ENCODE measurements at places on chromosomes 1 and 21.

- no peak for DNase-seq
Measured at GRCh38 chr1:157095091-157095490, 4.5 kb downstream of the ETV3L start.

- DNase-seq, result no peak
Measured at GRCh38 chr1:173161510-173162221, 45.5 kb downstream of the TNFSF4 start.

DNA sequence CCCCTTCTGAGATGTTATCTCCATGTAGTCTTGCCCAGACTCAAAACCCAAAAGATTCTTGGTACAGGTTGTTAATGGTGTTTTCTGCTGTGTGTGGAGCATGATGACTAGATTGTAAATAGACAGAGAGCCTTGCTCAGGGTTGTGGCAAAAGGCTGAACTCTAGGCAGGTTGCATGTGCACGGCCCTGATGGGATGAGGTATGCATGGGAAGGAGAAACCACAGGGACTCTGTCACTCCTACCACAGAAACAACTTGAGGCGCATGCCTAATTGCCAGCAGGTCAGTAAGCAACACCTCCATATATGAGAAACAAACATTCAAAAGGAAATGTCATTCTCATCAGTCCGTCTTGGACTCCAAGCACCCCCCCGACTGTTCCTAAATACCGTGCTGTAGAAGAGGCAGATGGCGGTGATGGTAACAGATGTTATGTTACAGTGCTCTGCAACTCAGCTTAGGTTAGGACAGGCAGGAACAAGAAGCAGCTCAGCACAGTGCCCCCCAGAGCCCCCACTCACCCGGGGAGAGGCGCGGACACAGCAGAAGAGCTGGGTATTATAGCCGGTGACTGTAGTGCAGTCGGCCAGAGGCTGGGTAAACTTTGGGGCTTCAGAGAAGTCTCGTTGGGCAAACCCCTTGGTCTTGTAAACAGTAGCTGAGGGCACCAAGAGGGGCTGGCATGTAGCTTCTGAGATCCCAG, 10.9 kb downstream of the MYBPHL start:
- DNase-seq, result no peak

GRCh38 chr1:7456722-7457082, 314.4 kb upstream of the VAMP3 start:
- no peak for DNase-seq

- DNase-seq, result no peak
Measured at GRCh38 chr1:36737038-36737555, 254.4 kb upstream of the CSF3R start.

- no peak for DNase-seq
Measured at GRCh38 chr1:81008293-81008692, 792.4 kb upstream of the ADGRL2 start.

GRCh38 chr1:203054642-203055041, 28.4 kb downstream of the PPFIA4 start:
- no peak for DNase-seq

DNA sequence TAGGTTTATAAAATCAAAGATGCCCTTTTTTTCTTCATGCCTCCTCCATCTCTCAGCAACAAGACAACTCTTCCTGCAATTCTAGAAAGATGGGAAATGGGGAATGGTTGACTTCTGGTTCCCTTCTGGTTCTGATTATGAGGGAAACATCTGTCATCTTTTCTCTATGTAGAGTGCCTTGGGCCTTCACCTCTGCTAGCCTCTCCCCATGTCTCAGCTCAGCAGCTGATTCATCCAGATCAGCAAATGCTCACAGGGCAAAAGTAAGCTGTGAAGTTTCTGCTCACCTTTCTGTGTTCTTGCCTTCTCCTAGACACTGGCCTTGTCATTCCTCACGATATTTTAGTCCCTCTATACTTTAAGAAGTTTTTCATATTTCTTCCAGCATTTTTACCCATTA, 17.8 kb upstream of the BECN2 start:
- DNase-seq, result no peak

- DNase-seq, result no peak
Measured at GRCh38 chr1:51924455-51924854, 45.9 kb upstream of the NRDC start.

DNA sequence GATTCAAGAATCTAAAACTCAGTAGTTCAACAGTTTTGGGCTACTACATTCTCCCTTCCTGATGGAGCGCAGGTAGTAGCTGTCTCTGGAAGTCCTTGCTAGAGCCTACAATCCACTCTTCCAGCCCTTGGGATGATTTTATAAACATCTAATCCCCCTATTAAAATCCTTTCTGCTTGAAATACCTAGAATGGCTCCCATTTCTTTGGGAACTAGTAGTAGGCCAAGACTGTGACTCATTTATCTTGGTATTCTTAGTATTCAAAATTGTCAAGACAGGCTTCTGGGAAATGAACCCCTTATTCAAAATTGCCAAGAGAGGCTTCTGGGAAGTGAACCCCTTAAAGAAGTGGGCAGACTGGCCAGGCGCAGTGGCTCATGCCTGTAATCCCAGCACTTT, 142.5 kb upstream of the FGGY start:
- DNase-seq, result no peak

- DNase-seq, result no peak
Measured at GRCh38 chr21:31293986-31294385, 50.1 kb downstream of the TIAM1 start.

DNA sequence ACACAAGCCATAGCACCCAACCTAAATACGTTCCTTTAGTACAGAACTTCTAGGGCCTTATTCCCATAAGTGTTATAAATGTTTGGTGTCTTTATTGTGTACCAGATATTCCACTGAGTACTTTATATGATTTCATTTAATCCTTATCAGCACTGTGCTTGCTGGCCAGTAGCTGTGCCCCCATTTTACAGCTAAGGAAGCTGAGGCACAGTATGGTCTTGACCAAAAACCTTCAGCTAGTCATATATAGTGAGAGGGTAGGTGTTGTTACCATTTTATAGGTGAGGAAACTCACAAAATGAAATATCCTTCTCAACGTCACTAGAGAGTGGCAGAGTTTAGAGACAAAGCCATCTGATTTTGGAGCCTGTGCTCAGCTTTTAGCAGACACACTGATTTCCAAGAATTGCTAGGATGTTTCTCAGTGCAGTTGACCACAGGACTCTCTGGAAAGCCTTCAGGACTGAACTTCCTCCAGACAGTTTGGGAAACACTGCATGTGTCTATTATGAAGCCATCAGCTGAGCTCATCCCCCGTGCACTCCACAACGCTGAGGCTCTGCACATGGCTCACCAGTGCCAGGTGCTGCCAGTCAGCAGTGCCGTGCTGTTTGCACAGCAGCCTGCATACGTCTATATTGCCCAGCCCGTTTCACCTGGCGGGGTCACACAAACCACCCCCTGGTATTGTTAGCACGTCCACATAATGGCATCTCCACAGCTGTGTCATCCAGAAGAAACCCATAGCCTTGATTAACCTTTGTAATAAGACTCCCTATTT, 15.4 kb downstream of the NPPA start:
- no peak for DNase-seq

DNA sequence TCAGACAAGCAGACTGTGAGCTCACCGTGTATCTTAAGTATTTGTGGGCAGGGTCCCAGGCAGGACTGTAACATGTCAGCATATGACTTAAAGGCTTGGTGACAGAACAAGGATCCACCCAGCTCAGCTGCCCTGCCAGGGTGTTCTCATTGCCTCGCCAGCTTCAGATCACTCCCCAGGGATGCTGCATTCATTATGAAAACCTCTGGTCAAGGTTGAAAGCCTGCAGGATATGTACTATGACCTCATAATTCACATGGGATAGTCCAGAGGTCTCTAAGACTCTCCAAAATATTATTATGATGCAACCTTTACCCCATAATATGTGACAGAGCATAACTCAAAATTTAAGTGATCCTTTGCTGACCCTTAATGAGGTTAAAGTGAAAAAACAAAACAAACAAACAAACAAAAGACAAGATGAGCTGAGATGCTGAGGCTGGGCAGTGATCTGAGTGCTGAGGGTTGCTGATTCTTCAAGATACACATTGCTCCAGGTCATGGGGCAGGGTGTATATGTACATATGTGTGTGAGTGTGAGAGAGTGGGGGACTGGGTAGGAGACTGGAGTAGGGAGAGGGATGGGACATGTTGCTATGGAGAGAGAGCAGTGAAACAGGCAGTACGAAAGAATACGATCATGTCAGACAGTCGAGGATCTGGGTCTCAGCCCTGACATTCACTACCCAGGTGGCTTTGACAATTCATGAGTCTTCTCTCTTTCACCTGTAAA, 98.8 kb upstream of the DUSP10 start:
- DNase-seq, result no peak

Data from GM19239 (cell line).